NCI-H2081 treated with DMSO at 0.1 percent for 48 hours (cell line): ENCODE measurements at places on chromosomes 5 and 9.

- no peak for DNase-seq
Measured at GRCh38 chr5:39201160-39201780, 18.1 kb downstream of the FYB1 start.

GRCh38 chr9:72203205-72203803, 54.1 kb downstream of the GDA start:
- DNase-seq, result no peak

GRCh38 chr5:119315516-119315949, 40.3 kb upstream of the TNFAIP8 start:
- no peak for DNase-seq

DNA sequence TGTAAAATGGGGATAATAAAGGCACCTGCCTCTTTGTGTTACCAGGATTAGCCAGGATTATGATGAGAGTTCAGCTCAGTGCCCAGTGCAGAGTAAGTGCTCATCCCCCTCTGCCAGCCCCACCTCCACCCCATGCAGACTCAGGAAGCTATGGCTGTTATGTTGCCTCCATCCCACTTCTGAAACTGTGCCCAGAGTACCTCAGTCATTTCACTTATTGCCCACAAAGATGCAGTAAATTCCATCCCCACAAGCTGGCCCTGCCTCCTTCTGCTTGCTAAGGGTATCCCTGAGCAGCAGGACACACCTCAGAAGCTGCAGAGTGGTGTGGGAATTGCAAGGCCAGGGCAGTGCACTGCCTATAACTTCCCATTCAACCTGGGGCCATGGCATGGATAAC, 415.1 kb downstream of the SPOCK1 start:
- no peak for DNase-seq

GRCh38 chr5:165996201-165996875, 2295.1 kb upstream of the WWC1 start:
- no peak for DNase-seq

DNA sequence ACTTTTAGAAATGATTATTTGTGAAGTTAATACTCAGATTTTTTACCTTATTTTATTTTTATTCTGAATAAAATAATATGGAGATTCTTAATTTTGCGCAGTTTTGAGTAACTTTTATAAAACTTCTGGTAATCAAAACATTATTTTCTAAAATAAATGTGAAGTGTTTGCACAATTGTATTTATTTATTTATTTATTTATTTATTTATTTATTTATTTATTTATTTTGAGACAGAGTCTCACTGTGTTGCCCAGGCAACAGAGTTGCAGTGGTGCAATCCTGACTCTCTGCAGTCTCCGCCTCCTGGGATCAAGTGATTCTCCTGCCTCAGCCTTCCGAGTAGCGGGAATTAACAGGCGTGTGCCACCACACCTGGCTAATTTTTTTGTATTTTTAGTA, 73.5 kb downstream of the RPS6 start:
- DNase-seq, result no peak

- no peak for DNase-seq
Measured at GRCh38 chr9:6216951-6217350, 1.3 kb downstream of the IL33 start.
